ENCODE measurements at places on chromosomes 5 and 9.

- no peak for DNase-seq
Measured at GRCh38 chr9:33677506-33677809, 117.9 kb upstream of the PRSS3 start.

GRCh38 chr9:22415941-22416691 is 30.5 kb upstream of the DMRTA1 start:
- peak; percentile 25 for DNase-seq

- DNase-seq = no peak
Measured at GRCh38 chr9:36665921-36666431, 93.3 kb downstream of the MELK start.

DNA sequence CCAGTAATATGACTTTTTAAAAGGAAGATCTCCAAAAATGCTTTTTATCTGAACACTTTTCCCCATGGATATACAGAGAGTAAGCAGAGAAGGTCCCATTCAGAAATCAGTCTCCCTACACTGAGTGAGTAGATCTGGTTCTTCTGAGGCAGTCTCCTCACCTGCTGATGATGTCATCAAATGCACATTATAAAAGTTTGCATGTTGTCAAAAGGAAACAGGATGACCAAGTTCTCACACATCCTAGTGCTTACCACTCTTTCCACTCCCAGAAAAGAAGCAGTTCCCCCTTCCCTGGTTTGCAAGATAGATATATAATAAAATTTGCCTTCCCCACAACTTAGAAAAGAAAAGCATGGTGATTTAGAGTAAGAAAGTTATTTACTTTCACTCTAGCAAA is 180.5 kb downstream of the RAB3C start:
- no peak for DNase-seq

DNA sequence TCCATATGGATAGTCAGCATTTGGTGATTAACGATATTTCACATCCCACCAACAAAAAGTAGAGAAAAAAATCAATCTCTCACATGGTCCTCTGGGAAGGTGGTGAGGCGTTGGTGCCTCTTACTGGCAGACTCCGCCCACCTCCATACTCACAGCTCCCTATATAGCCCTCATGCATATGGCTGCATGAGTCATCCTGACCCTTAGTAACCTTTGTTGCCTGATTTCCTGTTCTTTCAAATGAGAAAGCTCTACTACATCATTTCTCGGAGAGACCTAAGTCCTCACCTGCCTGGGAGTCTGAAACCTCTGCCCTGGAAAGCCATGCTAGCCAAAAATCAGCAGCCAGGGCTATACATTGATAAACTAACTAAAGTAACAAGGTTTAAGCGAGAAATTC is 33.3 kb upstream of the ABCA1 start:
- DNase-seq = peak; percentile 87

DNA sequence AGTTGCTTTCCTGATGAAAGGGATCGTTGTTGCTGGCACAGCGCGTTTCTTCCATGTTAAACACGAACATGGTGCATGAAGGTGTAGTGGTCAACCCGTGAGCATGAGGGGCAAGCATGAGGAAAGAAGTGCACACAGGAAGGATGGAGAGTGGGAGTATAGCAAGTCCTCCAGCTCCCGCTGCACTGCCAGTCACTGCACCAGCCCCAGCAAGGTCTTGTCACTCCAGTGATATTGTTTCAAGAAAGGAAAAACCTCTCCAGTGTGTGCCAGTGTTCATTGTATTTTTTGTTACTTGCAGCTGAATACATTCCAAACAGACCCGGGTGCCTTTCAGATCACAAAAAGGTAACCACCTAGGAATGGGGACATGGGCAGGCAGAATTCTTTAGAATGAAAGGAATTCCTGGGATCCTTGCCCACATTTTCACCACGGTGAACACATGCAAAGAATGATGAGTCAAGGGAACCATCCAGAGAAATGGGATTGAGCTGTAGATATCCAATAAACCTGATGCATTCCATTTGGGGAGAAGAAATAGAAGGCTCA is 186.3 kb downstream of the AOPEP start:
- peak; percentile 55 for DNase-seq

GRCh38 chr5:5309645-5310044 is 112.8 kb upstream of the ICE1 start:
- DNase-seq = no peak

- no peak for DNase-seq
Measured at GRCh38 chr5:54243483-54244080, 66.8 kb downstream of the ARL15 start.

- DNase-seq = no peak
Measured at GRCh38 chr9:135413086-135413375, 66.6 kb upstream of the PPP1R26 start.

DNA sequence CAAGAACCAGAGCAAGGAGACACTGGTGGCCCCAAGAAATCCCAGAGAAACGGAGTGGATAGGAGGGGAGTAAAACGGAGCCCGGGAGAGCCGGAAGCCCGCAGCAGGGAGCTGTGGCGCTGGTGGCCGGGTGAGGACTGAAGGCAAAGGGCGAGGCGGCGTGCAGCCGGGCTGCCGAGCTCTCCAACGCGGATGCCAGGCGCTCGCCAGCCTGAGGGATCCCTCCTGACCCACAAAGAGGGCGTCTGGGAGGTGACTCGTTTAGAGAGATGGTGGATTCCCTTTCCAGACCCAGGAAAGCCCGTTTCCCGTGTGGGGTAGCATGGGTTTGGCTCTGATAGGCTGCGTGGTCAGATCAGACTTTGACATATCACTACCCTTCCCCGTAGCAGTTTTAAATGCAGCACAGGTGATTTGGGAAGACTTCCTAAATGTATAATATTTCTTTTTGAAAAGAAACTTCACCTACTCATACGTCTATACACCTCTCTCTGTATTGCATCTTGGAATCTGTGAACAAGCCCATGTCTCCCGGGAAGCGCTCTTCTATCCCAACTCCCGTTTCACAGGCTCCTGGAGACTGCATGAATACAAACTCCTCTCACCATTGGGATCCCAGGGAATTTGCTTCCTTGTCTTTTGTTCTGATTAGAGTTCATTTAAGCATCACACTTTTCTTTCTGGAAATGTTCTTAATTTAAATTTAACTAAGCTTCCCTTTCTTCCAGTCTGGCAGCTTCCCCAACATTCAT is 158.1 kb downstream of the C9orf152 start:
- no peak for DNase-seq

- no peak for DNase-seq
Measured at GRCh38 chr5:148939676-148940075, 113.3 kb downstream of the ADRB2 start.

DNA sequence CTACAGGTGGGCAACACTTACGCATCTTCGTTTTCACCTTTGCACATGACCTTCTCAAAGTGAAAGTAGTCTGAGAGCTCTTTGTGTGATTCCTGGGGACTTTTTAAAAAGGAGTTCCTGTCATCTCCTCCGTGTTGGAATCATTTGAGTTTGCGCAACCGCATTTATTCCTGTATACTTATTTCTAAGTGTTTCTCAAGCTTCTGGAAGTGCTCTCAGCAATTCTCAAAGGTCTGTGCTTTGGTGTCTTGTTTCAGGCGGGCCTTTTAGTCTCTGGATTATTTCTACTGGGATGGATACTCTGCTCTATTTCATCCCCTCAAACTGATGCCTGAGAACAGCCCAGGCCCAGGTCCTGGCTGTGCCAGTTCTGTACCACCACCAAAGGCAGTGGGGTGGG is 226.5 kb upstream of the TUT7 start:
- DNase-seq = no peak
